Bladder microvascular endothelial cell (primary cell): ENCODE measurements at places on chromosomes 1 and 21. TPM values are rescaled to one million over a fixed set of nuclear protein-coding genes. Genes with fewer than 3 reads are reported as not detected.

The PRDM16 gene
- under 0.01 and 0.19 TPM in 2 replicates for total RNA-seq

The LMOD1 gene
- total RNA-seq = under 0.01 and 0.32 TPM in 2 replicates

The AGL gene
- 7.0 and 13.2 TPM in 2 replicates for total RNA-seq

The FNBP1L gene
- total RNA-seq = 60.2 and 104 TPM in 2 replicates

The E2F2 gene
- total RNA-seq = 1.9 and 2.8 TPM in 2 replicates

The SPATA1 gene
- total RNA-seq = 0.81 and 0.82 TPM in 2 replicates

The MATN1 gene
- 0.13 and 0.16 TPM in 2 replicates for total RNA-seq

The PRKAB2 gene
- total RNA-seq = 4.2 and 7.7 TPM in 2 replicates

The RHOC gene
- 938 and 1,037 TPM in 2 replicates for total RNA-seq
